ENCODE measurements at places on chromosomes 12 and 14.
A peak's percentile ranks its signal among the peaks of the same experiment; 100 is the strongest.

DNA sequence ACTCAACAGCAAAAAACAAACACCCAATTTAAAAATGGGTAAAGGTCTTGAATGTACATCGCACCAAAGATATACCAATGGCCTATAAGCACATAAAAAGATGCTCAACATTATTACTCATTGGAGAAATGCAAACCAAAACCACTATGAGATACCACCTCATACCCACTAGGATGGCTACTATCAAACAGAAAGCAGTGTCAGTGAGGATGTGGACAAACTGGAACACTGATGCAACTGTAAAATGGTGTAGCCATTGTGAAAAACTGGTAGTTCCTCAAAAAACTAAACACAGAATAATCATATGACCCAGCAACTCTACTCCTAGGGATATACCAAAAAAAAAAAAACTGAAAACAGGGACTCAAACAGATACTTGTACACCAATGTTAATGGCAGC, 49.3 kb downstream of the CDK17 start:
- peak; percentile 50 for DNase-seq

GRCh38 chr14:91780452-91780851, 48.6 kb upstream of the CATSPERB start:
- DNase-seq: no peak

GRCh38 chr14:67446371-67447032, 34.5 kb upstream of the PLEK2 start:
- DNase-seq: no peak

DNA sequence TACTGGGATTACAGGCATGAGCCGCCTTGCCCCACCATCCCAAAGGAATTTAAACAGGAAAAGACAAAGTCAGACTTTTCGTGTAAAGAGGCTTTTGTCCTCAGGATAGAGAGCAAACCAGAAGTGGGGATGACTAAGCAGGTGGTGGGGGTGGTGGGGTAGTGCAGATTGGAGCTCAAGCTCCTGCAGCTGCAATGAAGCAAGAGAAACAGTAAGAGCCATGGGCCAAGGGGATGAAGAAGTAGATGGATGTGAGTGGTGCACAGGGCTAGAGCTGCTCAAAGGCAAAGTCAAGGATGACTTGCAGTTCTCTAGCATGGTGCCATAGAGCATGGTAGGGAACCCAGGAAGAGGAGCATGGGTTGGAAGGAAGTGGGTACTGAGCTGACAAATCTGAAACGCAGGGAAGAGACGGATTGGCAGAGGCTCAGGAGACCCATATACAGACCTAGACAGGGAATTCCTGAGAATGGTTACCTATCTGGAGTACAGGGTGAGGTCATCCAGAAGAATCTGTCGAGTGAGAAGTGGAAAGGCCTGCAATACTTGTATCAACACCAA, 11.4 kb upstream of the RNF34 start:
- no peak for DNase-seq

DNA sequence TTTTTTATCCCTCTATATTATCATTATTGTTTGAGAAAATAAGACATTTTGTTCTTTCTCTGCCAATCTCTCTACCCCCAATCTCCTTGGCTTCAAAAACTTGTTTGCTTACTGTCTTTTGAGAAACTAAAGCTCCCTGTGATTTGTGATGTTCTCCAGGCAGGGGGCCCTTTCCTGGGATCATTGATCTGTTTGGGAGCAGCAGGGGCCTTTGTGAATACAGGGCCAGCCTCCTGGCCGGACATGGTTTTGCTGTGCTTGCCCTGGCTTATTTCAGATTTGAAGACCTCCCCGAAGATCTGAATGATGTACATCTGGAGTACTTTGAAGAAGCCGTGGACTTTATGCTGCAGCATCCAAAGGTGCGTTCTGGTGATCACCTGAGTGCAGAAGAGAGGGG, 4.5 kb downstream of the ACOT6 start:
- no peak for DNase-seq

GRCh38 chr12:98894412-98895085, 249.5 kb downstream of the APAF1 start:
- peak; percentile 30 for DNase-seq

DNA sequence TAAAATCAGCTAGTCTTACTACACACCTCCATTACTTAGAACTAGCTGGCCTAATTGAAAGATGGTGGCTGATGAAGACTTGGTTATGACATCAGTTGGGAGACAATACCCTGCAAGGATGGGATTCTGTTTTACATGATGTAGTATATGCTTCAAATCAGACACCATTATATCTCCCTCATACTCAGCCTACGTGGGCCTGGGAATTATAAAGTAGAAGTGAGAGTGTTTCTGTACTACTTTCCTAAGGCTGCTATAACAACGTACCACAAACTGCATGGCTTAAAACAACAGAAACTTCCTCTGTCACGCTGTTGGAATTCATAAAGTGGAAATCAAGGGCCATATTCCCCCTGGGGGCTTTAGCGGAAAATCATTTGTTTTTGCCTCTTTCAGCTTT, 190.4 kb downstream of the PAH start:
- no peak for DNase-seq

DNA sequence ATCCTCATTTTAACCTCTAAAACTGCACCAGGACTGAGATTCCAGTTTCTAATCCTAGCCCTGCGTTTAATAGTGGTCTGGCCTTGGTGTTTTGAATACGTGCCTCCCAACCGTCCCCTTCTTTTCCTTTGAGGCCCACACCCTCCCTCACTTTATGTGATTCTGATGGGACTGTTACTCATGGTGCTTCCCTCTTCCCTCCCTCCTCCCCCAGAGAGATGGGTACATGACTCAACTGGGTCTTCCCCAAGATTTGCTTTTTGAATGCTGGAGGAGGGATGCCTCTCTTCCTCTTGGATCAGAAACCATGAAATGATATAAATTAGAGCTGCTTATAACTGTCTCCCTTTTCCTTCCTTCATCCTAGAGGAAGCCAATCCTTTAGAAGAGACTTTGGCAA, 8.2 kb upstream of the PPP2R5E start:
- DNase-seq: no peak

DNA sequence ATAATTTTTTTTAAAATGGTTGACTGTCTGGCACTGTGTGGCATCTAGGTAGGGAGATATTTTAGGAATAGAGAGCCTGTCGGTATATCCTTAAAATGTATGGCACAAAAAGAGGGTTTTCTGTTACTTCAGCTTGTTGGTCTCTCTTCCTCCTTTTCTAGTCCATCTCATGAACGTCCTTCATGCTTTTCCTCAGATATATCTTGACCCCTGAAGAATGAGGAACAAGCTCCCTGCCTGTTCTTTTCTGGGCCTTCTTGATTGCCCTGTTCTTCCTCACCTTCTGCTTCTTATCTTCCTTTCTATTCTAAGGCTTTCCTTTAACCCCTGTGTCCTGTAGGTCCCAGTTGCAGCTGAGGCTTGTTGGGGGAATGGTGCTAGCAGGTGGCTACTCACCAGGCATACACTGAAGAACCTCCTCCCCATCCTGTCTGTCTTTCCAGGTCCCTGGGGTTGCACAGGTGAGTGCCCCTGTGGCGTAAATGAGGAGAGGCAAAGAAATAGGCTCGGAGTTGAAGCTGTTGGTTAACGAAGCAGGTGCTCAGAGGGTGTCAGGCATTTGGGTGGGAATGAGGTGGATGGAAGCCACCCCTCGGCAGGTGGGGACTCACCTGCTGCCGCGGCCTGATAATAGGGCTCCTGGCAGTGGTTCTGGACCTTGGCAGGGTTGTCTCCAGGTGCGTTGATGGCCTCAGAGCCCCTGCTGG, 7.2 kb upstream of the C1R start:
- no peak for DNase-seq

GRCh38 chr14:71449316-71450055, 482.7 kb upstream of the RGS6 start:
- no peak for DNase-seq

DNA sequence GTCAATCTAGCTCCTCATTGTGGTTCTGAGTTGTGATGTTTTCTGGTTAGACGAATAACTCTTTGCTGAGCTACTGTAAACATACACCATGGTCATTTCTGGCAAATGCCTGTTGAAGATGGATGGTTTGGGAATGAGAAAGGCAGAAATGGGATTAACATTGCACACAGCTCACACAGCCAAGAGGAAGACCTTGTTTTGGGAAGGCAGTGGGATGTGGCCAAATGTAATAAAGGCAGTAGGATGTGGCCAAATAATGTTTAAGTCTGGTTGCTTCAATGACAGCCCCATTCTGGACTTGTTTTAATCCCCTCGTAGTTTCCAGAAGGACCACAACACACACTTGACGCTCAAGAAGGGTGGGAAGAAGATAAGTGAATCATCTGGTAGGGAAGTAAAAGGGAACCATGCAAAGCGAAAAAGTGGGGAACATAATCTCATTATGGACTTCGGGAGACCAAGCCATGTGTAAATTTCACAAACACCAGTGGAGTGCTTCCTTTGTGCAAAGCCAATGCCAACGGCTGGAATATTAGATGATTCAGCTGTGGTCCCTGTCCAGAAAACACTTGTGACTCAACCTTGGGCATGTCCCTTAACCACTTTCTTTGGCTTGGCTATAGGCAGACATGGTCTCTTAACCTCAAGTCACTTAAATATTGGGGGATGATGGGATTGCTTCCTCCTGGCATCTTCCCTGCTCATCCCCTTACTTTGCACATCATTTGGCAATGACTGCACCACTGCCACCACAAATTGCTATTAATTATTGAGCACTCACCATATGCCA, 284.4 kb upstream of the CRY1 start:
- DNase-seq: no peak

All from T-helper 2 cell (primary cell).